ENCODE measurements at places on chromosomes 4 and X. TPM values are rescaled to one million over a fixed set of nuclear protein-coding genes. Genes with fewer than 3 reads are reported as not detected.
A peak's percentile ranks its signal among the peaks of the same experiment; 100 is the strongest.

DNA sequence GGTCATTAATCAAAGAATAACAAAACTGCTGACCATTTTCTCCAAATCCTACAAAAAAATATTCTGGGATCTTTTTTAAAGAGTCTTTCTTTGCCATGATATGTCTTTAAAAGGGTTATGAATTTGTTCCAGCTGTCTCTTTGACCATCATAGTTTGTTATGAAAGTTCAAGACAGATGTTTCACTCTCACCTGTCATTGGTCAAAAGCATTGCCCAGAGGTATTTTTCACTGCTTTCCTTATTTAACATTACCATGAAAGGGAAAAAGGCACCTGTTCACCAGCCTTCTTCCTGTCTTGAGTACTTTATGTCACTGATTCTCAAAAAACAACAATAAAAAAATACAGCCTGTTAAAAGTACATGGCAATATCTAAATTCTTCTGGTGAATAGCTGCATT, 643.8 kb downstream of the FAT4 start:
- no peak overlapping the region for H3K27ac ChIP-seq
- H3K27me3 ChIP-seq = no peaks in the 10 kb centered on the region
- DNase-seq = no peak
- no peaks in the 10 kb centered on the region for H3K36me3 ChIP-seq
- H3K4me1 ChIP-seq = no peaks in the 10 kb centered on the region
- H3K4me3 ChIP-seq = no peak overlapping the region

DNA sequence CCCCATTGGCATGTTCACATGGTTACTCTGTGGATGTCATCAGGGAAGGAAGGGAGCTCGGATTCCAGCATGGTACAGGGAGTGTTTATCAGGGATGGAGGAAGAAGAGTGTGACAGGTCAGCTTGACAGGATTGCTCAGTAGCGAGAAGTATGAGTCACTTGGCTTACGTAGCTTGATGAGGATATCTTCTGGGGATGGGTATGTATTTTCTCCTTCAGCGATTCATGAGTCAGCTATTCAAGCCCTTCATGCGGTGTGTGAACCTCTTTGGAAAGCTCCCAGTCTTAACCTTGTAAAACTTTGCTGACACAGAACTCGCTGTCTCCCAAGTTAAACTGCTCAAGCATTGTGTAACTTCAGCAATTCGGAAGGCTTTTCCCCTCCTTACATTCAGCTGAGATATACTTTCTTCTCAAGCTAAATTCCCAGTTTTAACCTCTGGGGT, 275.4 kb downstream of the ARHGAP10 start:
- DNase-seq = no peak
- H3K4me3 ChIP-seq = no peak overlapping the region
- no peaks in the 10 kb centered on the region for H3K27me3 ChIP-seq
- no peaks in the 10 kb centered on the region for H3K36me3 ChIP-seq

DNA sequence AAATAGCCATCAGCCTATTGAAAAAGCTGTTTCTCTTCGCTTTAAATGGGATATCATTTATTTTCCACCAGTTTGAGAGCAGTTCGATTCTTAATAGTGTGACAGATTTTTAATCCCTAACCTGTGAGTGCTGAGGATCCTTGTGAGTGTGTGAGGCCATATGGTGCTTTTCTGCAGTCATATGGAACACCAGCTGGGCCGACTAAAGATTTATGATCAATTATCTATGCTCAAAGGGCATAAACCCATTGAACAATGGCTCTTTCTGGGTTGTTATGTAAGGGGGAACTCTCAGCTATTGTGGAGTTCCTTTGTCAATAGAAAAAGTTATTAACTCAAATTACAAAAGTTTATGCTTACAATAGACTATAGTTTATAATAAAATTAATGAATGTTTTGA, 1003.6 kb downstream of the FAT4 start:
- DNase-seq = no peak
- H3K4me1 ChIP-seq = no peaks in the 10 kb centered on the region
- H3K27me3 ChIP-seq = no peaks in the 10 kb centered on the region
- H3K36me3 ChIP-seq = no peaks in the 10 kb centered on the region
- no peak overlapping the region for H3K27ac ChIP-seq

GRCh38 chr4:36341936-36342335, 60.5 kb downstream of the DTHD1 start:
- no peak for DNase-seq
- no peak overlapping the region for H3K4me3 ChIP-seq
- H3K4me1 ChIP-seq = no peaks in the 10 kb centered on the region

- no peak for DNase-seq
- H3K4me1 ChIP-seq = peaks cover 2% of the 10 kb centered on the region
- H3K27me3 ChIP-seq = no peaks in the 10 kb centered on the region
- H3K36me3 ChIP-seq = peaks cover 2% of the 10 kb centered on the region
These were observed 69.7 kb downstream of the TMEM154 start for GRCh38 chr4:152610131-152610530.

DNA sequence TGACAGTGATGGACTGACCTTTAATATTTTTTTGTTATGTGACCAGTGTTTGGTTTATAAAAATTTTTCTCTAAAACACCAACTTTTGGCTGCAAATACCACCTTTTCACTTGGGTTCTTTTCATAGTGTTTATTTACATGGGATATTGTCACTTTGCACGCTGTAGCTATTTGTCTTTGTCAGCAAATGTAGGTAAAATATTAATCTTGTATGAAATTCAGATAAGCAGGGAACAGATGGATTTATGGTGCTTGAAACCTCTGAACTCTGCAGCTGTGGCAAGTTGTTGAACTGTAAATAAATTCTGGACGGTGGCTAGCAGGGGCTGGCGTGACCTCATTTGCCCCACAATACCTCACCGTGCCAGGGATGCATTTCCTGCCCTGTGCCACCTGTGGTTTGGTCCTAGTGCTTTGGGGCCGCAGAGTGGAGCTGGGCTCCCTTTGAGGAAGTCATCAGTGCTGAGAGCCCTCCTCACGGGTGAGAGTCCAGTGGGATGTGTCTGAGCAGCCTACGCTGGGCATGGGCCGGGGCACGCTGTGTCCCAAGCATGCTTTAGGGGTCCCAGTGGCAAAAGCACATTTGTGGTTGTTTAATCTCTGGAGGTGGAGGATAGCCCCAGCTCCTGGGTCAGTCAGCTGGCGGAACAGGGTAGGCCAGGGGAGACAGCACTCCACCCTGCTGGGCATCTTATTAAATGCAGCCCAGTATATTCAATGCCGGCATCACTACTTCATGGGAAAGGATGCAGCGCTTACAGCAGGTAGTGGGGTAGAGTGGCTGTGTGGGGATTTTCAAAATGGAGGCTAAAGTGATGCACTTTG, 108.6 kb downstream of the TBL1X start:
- peaks cover 3% of the 10 kb centered on the region for H3K36me3 ChIP-seq
- no peak overlapping the region for H3K4me3 ChIP-seq
- no peak overlapping the region for H3K27ac ChIP-seq
- no peaks in the 10 kb centered on the region for H3K27me3 ChIP-seq
- DNase-seq = peak; percentile 38

- no peaks in the 10 kb centered on the region for H3K4me1 ChIP-seq
- no peak overlapping the region for H3K4me3 ChIP-seq
- no peaks in the 10 kb centered on the region for H3K27me3 ChIP-seq
- H3K27ac ChIP-seq = no peak overlapping the region
These were observed 194.7 kb downstream of the DTHD1 start for GRCh38 chr4:36476135-36476534.

- H3K27me3 ChIP-seq = no peaks in the 10 kb centered on the region
- no peaks in the 10 kb centered on the region for H3K36me3 ChIP-seq
- peak overlapping the region; percentile 42 for H3K27ac ChIP-seq
- H3K4me1 ChIP-seq = no peaks in the 10 kb centered on the region
These were observed 902 bp upstream of the LARP1B start for GRCh38 chr4:128060121-128060698.

DNA sequence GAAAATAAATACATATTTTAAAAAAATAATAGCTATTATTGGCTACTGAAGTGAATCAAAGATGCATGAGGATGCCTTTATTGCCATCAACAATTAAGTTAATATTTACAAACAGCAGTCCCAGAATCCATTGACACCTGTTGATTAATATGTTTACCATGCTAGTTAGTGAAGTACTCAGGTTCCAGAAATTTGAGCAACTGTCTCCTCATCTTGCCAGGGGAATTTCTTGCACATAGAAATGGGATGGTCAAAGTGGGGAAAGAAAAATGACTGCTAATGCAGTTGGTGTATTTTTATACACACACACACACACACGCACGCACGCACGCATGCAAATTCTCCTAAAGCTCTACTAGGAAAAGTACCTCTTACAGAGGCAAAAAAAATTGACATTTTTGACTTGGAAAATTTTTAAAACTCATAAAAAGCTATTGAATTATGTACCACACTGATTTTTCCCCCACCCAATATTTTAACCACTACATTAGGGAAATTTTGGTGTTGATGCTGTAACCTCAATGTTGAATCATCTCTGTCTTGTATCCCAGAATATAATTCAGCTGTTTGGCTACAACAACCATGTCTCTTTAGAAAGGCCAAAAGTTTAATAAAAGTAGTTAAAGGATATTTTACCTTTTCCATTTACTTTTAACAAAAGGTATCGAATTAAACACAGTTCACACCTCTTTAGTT, 105.3 kb upstream of the TMEM150C start:
- no peak for DNase-seq
- H3K36me3 ChIP-seq = no peaks in the 10 kb centered on the region
- no peak overlapping the region for H3K4me3 ChIP-seq
- no peak overlapping the region for H3K27ac ChIP-seq
- no peaks in the 10 kb centered on the region for H3K27me3 ChIP-seq

DNA sequence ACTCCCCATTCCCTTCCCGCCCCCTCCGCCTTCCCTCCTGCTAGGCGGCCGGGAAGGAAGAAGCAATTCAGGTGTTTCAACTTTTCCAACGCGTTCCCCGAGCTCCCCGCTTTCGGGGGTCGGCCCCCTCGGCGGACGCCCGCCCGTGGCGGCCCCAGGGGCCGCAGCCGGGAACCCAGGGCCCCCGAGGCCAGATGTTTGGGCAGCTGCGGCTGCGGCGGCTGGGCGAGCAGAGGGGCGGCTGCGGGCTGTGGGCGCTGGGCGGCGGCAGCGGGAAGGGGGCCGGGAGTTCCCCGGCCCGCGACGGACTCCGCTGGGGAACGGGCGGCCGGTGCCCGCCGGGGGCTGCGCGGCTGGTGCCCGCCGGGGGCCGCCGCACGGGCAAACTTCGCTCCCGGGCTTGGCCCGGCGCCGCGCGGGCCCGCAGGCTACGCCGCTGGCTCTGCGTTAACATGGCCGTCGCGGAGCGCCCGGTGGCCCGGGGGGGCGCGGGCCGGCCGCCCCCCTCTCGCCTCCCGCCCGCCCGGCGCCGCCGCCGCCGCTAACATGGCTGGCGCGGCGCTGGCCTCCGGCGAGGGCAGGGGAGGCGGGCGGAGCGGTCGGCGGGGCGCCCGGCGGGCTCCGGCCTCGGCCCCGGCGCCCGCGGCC, 510 bp downstream of the HMGB3 start:
- no peak for DNase-seq
- H3K27me3 ChIP-seq = no peaks in the 10 kb centered on the region
- H3K4me3 ChIP-seq = peak overlapping the region; percentile 56
- peaks cover 35% of the 10 kb centered on the region for H3K36me3 ChIP-seq
- no peaks in the 10 kb centered on the region for H3K4me1 ChIP-seq
- H3K27ac ChIP-seq = no peak overlapping the region

DNA sequence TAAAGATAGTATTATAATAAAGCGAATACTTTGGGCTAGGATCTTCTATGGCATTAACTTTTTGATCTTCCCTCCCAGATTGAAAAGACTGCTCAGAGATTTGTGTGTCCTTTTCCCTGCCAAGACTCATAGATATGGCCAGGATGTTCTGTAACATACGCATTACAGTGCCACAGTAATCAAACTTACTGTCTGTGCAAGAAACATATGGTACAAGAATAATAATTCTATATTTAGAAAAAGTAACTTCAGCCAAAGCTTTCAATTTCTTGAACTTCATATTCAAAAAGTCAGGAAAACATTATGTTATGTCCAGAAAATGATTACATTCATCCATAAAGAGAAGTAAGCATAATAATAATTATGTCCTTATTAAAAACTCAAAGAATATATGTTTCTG, 100.9 kb upstream of the GUCY1A1 start:
- no peaks in the 10 kb centered on the region for H3K36me3 ChIP-seq
- no peaks in the 10 kb centered on the region for H3K27me3 ChIP-seq
- H3K27ac ChIP-seq = no peak overlapping the region
- no peak overlapping the region for H3K4me3 ChIP-seq

DNA sequence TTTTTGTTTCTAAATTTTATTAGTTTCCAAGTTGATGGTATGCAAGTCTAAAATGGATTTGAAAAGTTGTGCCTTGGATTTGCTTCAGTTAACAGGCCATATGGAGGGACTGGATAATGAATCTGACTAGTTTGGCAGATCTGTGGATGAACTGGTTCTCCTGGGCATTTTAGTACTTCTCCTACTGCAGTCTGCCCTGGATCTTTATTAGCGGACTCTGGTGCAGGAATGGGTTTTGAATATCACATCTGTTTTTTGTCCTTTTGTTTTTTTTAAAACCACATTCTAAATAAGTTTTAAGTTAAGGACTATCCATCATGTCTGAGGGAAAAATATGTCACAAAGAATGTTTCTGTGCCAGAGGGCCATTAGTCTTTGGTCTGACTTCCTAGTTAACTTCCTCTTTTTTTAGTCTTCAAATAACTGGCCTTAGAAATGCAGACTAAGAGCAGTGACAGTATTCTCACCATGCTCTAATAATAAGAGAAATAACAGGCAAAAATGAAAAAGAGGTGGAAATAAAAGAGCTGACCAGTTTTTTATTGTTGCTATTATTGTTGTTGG, 13.9 kb upstream of the DCK start:
- peaks cover 2% of the 10 kb centered on the region for H3K36me3 ChIP-seq
- no peaks in the 10 kb centered on the region for H3K27me3 ChIP-seq
- H3K27ac ChIP-seq = no peak overlapping the region
- H3K4me3 ChIP-seq = no peak overlapping the region

DNA sequence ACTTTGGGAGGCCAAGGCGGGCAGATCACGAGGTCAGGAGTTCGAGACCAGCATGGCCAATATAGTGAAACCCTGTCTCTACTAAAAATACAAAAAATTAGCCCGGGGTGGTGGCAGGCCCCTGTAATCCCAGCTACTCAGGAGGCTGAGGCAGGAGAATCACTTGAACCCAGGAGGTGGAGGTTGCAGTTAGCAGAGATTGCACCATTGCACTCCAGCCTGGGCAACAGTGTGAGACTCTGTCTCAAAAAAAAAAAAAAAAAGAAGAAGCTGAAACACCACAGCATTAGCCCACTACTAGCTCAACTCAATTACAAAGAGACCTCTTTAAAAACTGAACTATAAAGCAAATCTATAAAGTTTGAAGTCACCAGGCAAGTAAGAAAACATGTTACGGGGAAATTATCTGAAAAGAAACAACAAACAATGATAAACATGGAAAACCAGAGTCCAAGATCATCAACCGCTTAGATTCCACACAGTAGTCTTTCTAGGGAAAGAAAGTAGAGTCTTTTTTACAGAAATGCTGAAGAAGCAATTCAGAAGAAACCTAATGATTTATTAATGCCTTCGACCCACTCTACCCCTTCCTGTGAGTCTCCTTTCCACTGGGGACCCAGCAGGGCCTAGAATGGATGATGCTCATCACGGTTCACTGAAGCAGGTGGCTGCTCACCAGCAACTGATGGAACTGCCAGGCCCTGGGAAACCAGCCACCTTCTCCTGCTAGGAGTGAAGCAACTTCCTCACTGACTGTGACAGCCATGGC, 6.6 kb downstream of the SAT1 start:
- DNase-seq = no peak
- no peak overlapping the region for H3K27ac ChIP-seq
- peaks cover 19% of the 10 kb centered on the region for H3K36me3 ChIP-seq
- H3K27me3 ChIP-seq = no peaks in the 10 kb centered on the region
- H3K4me1 ChIP-seq = no peaks in the 10 kb centered on the region
- H3K4me3 ChIP-seq = no peak overlapping the region

- no peaks in the 10 kb centered on the region for H3K27me3 ChIP-seq
- peaks cover 22% of the 10 kb centered on the region for H3K36me3 ChIP-seq
- no peaks in the 10 kb centered on the region for H3K4me1 ChIP-seq
- no peak for DNase-seq
- no peak overlapping the region for H3K4me3 ChIP-seq
These were observed 1544.5 kb upstream of the TENM3 start for GRCh38 chr4:180698550-180699195.

Gene FAM149A
- total RNA-seq = 6.6 TPM

Gene AGA
- total RNA-seq = 11.3 TPM

Gene SULT1B1
- not detected for total RNA-seq

Measured in H9 (cell line).